ENCODE measurements at places on chromosomes 5 and 9.
A peak's percentile ranks its signal among the peaks of the same experiment; 100 is the strongest.

DNA sequence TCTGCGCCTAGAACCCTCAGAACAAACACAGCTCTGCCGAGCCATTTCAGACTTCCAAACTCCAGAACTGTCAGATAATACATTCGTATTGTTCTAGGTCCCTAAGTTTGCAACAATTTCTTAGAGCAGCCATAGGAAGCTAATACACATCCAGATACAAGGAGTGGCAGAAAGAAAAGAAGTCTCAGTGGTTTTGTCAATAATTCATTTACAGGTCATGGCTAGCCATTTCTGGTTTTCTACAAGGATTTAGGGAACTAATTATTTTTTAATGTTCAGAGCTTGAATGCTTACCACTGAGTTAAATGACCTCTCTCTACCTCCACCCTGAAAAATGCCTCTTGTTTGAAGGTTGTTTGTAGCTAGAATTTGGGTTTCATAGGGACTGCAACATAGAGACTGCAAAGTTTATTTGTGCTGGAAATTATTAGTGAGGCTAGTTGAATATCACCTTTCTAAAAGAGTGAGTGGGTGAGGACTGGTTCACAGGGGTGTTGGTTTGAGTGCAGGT lies 15.5 kb upstream of the ERMP1 start:
- peaks cover 46% of the 10 kb centered on the region for H3K4me1 ChIP-seq
- no peak overlapping the region for H3K27ac ChIP-seq
- no peaks in the 10 kb centered on the region for H3K36me3 ChIP-seq

DNA sequence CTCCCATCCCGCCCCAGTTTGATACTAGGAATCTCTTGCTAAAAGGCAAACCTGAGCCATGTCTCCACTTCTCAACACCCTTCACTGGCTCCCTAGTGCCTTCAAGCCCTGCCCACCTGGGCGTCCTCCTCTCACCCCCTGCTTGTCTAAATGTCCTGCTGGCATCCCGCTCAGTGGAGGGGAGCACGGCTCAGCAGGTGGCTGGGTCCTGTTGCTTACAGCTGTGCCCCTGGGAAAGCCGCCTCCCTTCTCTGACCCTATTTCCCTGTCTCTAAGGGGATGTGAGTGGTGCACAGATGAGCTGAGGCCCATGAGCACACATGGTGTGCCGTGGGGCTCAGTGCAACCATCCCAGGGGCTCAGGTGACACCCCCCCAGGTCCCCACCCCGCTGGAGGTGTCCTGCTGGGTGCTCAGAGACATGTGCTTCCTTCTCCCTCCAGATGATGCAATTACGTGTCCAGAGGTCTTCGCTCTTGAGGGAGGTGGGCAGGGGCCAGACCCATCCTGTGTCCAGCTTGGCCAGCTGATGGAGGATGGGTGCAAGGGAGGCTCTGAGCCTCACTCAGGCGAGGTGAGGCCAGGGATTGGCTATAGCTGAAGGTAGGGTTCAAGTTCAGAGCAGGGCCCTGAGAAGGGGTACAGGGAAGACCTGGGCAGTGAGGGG lies 24.1 kb downstream of the FLT4 start:
- no peaks in the 10 kb centered on the region for H3K36me3 ChIP-seq
- DNase-seq, result no peak
- no peak overlapping the region for H3K27ac ChIP-seq
- no peak overlapping the region for H3K4me3 ChIP-seq

DNA sequence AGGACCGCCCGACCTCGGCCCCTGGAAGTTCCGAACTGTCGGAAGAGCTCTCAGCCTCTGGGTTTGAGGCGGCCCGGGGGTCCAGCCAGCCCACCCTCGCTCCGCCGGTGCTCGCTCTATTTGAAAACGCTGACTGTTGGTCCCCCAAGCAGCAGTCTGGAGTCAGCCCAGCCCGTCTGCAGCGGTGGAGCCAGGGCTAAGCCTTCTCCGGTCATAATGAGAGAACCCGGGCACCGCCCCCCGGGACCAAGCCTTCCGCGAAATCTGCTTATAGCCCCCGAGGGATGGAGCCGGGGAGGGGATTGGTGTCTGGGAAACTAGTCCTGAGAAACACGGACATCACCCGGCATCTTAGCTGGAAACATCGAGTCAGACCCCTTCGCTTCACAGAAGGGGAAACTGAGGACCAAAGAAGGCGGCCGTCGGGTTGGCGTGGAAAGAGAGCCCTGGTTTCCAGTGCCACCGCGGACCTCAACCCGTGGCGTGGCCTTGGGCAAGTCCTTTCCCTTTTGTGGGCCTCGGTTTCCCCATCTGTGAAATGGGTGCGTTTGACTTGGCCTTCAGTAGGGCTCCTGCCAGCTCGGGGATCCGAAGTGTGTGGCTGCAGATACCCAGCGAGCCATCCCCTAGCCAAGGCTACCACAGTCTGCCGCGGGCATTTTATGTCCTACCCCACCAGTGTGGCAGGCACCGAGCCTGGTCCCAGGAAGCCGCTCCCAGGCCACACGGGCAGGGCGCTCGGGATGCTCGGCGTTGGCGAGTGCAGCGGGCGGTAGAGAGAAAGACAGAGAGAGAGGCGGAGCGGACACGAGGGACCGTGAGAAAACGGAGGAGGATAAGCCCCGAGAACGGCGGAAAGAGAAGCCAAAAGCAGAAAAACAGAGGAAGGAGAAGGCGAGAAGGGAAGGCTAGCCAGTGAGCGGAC lies 857 bp downstream of the ADAM19 start:
- peaks cover 34% of the 10 kb centered on the region for H3K4me1 ChIP-seq
- no peaks in the 10 kb centered on the region for H3K27me3 ChIP-seq
- DNase-seq, result peak; percentile 49
- peaks cover 26% of the 10 kb centered on the region for H3K36me3 ChIP-seq

GRCh38 chr5:135221696-135222095 lies 177.3 kb downstream of the MACROH2A1 start:
- peak overlapping the region; percentile 38 for H3K27ac ChIP-seq
- H3K4me3 ChIP-seq, result no peak overlapping the region
- H3K4me1 ChIP-seq, result peaks cover 15% of the 10 kb centered on the region
- no peaks in the 10 kb centered on the region for H3K27me3 ChIP-seq
- no peaks in the 10 kb centered on the region for H3K36me3 ChIP-seq

DNA sequence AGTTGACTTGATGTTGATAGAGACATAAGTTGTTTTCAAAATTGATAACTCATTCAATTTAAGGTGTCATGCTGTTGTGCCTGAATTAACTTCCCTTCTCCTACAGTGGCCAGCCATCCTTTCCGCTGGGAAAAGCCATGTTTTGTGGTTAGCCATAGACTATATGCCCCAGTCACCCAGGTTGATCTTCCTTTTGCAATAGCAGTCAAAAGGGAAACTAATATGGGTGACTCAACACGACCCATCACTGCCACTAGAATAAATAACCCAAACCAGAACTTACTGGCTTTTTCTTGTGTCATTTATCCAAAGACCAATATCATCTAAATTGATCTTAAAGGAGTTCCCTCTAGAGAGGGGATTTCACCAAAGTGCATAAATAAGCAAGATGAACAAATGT lies 87.4 kb downstream of the PTCD2 start:
- H3K36me3 ChIP-seq, result no peaks in the 10 kb centered on the region
- no peaks in the 10 kb centered on the region for H3K4me1 ChIP-seq
- no peak for DNase-seq
- no peak overlapping the region for H3K4me3 ChIP-seq

GRCh38 chr5:144040615-144041305 lies 129.7 kb downstream of the YIPF5 start:
- H3K27ac ChIP-seq, result no peak overlapping the region
- no peak for DNase-seq
- no peaks in the 10 kb centered on the region for H3K27me3 ChIP-seq
- no peaks in the 10 kb centered on the region for H3K36me3 ChIP-seq
- H3K4me3 ChIP-seq, result no peak overlapping the region
- H3K4me1 ChIP-seq, result no peaks in the 10 kb centered on the region

DNA sequence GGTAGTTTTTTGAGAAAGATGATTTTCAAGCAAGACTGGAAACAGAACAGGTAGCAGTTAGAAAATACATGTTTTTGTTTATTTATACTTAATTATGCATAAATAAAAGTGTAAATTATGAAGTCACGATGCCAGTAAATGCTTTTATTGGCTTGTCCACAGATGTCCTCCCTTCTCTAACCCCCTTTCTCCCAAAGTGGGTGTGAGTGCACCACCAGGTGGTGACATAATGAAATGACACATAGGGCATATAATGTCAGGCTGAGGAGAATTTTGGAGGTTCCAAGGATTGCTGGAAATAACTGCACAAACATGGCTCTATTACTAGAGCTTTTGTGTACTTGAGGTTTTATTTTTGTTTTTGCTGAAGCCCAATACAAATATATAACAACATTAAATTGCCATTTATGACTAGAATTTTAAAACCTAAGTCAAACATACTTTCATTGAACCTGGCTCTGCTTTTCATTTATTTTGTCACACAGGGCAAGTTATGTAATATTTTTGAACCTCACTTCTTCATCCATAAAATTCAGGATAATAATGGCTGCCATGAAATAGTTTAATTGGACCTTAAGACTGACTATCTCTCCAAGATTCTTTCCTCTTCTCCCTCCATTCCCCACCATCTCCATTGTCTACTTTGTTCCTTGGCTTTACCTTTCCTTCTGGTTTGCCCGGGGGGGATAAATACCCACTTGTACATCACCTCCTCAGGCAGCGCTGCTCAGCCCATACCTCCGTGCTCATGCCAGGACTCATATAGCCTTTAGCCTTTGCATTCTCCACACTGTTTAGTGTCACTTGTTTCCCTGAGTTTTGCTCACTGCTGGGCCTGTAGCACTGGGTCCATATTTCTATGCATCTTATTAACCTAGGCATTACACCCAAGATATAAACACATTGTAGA lies 168.8 kb downstream of the PDE4D start:
- H3K4me1 ChIP-seq, result peaks cover 15% of the 10 kb centered on the region
- peak; percentile 58 for DNase-seq
- H3K36me3 ChIP-seq, result no peaks in the 10 kb centered on the region
- H3K27me3 ChIP-seq, result no peaks in the 10 kb centered on the region
- no peak overlapping the region for H3K27ac ChIP-seq
- H3K4me3 ChIP-seq, result no peak overlapping the region

GRCh38 chr5:52989025-52989780 lies at the start of gene ITGA2:
Gene ITGA2 (plus strand): TSS chr5:52989352. CDS start chr5:52989469, 117 bp downstream.
- peak within 1 kb of the TSS; percentile 92 for H3K27ac ChIP-seq
- DNase-seq, result peak; percentile 75
- peaks cover 66% of the 10 kb centered on the region for H3K4me1 ChIP-seq
- no peaks in the 10 kb centered on the region for H3K27me3 ChIP-seq

DNA sequence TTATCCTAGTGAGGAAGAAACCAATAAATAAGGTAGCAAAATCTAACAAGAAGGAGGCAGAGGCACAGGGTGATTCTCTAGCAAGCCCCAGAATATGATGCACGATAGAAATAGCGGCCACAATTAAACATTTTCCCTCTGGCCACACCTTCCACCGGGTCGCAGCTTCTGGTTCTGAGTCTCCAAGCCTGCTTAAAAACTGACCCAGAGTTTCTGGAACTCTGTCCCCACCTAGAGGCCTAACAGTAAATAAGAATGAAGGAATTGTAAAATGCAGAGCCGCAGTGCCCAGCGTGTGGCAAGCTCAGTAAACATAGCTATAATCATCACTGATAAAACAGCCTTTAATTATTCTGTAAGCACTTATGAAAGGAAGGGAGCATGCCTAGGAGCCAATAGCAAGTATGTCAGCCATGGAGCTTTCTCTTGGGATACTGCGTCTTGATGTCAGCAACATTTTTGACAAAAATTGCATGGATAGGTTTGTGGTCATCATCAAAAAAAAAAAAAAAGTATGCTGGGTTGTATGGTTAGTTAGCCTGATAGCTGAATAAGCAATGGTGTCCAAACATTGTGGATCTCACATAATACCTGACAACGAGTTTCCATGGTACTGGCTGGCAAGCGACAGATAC lies 465.5 kb downstream of the DNAH5 start:
- H3K4me1 ChIP-seq, result peaks cover 49% of the 10 kb centered on the region
- H3K27me3 ChIP-seq, result no peaks in the 10 kb centered on the region
- peak; percentile 83 for DNase-seq
- no peak overlapping the region for H3K27ac ChIP-seq

- no peak for DNase-seq
- H3K36me3 ChIP-seq, result no peaks in the 10 kb centered on the region
- no peaks in the 10 kb centered on the region for H3K27me3 ChIP-seq
- no peak overlapping the region for H3K4me3 ChIP-seq
- H3K27ac ChIP-seq, result no peak overlapping the region
- H3K4me1 ChIP-seq, result no peaks in the 10 kb centered on the region
These were observed 131.0 kb upstream of the VCAN start for GRCh38 chr5:83340511-83340918.

GRCh38 chr9:18394847-18395351 lies 79.1 kb upstream of the ADAMTSL1 start:
- no peak overlapping the region for H3K4me3 ChIP-seq
- no peaks in the 10 kb centered on the region for H3K27me3 ChIP-seq
- DNase-seq, result no peak
- peaks cover 28% of the 10 kb centered on the region for H3K4me1 ChIP-seq
- H3K36me3 ChIP-seq, result no peaks in the 10 kb centered on the region

GRCh38 chr5:161625673-161626072 lies 59.8 kb upstream of the GABRA6 start:
- no peak overlapping the region for H3K27ac ChIP-seq
- no peak for DNase-seq
- no peaks in the 10 kb centered on the region for H3K36me3 ChIP-seq
- H3K4me3 ChIP-seq, result no peak overlapping the region

DNA sequence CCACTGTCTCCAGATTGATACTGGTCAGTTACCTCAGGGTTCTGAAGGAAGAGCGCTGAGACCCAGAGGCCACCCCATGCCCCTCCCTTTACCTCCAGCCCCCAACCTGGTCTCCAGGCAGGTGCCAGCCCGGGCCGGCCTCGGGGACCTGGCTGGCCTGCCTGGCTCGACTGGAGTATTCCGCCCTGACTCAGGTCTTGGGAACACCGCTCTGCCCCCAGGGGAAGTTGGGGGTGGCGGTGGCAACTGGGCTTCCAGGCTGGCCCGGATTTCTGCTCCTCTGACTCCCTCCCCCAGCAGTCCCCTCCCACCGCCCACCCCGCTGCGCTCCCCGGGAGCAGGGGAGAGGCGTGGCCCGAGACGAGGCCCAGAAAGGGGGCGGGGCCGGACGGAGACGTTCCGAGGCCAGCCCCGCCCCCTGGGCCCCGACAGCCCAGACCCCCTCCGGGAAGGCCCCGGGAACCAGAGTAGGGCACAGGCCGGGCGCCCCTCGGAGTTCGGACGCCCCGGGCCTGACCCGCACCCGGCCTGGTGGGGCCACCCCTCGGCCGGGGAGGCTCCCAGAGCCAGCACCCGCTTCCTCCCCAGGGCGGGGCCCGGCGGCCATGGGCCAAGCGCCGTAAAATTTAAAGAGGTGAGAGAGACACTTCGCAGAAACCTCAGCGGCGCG lies 82.5 kb upstream of the ZBTB43 start:
- DNase-seq, result peak; percentile 70
- peaks cover 19% of the 10 kb centered on the region for H3K27me3 ChIP-seq
- no peak overlapping the region for H3K27ac ChIP-seq
- H3K36me3 ChIP-seq, result no peaks in the 10 kb centered on the region
- peak overlapping the region; percentile 73 for H3K4me3 ChIP-seq

DNA sequence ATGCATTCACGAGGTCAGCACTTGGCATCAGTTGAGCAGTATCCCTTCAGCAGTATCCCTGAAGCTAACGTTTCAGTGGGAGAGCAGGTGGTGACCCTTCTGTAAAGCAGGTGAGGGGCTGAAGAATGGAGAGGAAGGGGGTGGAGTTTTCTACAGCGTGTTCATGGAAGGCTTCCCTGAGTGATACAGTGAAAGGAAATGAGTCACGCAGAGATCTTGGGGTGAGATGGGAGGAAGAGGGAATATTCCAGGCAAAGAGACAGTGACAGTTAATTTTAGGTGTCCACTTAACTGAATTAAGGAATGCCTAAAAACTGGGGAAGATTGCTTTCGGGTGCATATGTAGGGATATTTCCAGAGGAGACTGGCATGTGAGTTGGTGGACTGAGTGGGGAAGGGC lies 25.7 kb downstream of the TAS2R1 start:
- peaks cover 7% of the 10 kb centered on the region for H3K27me3 ChIP-seq
- H3K27ac ChIP-seq, result no peak overlapping the region
- peak; percentile 43 for DNase-seq
- no peaks in the 10 kb centered on the region for H3K36me3 ChIP-seq
- H3K4me1 ChIP-seq, result no peaks in the 10 kb centered on the region
